ENCODE measurements at places on chromosomes 2 and 18.

DNA sequence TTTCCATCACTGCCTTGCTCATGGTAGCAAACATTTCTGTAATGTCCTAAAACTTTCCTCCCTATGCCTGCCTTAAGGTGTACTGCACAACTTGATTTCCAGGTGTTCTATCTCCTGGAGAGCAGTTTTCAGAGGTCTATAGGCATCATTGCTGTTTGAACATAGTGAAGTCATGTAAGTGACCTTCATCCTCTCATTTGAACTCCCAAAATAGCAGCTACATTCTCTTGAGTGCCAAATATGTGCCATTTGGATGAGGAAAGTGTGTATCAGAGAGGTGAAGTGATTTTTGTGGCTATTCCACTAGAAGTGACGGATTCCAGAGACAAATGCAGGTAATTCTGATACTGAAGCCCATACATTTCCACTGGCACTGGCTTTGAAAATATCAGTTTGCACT is 3.4 kb downstream of the PPP1R1C start:
- no peak for DNase-seq

- DNase-seq = no peak
Observed at GRCh38 chr2:126657148-126657635, 1.2 kb downstream of the GYPC start.

- no peak for DNase-seq
Observed at GRCh38 chr2:102063487-102063911, 71.7 kb downstream of the IL1R2 start.

DNA sequence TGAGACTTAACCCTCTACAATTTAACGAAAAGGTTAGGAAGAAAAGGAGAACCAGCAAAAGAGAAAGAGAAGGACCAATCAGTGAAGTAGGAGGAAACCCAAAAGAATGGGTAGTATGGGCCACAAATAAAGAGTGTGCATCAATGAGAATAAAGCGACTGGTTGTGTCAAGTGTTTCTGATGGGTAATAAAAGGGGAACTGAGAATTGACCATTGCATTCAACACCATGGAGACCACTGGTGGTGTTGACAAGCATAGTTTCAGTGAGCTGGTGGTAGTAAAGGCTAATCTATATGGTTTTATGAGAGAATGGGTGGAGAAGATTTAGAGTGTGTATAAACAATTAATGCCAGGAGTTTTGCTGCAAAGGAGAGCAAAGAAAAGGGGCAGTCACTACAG is 75.4 kb downstream of the CSRNP3 start:
- DNase-seq = no peak

DNA sequence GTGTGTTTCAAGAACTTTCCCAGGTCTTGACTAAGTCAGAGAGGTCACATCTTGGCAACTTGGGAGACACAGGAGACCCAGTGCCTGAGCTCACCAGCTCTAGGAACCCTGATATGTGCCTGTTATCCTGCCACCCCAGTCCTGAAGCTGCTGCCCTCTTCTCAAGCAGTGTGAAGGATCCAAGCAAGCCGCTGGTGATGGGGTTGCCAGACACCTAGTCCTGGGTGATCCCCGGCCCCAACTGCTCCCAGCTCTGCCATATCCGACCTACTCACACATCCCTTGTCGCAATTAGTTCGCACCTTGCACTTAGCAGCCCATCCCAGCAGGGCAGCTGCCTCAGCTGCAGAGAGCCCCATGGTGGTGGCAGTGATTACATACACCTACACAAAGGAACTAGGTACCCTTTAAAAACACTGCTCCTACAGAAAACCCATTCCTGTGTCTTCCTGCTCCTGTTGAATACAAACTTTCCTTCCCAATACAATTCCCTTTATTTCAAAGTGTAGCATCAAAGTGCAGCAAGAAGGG is 247.2 kb upstream of the RAB12 start:
- no peak for DNase-seq

GRCh38 chr2:219245899-219246230 is 586 bp downstream of the STK16 start:
- no peak for DNase-seq

DNA sequence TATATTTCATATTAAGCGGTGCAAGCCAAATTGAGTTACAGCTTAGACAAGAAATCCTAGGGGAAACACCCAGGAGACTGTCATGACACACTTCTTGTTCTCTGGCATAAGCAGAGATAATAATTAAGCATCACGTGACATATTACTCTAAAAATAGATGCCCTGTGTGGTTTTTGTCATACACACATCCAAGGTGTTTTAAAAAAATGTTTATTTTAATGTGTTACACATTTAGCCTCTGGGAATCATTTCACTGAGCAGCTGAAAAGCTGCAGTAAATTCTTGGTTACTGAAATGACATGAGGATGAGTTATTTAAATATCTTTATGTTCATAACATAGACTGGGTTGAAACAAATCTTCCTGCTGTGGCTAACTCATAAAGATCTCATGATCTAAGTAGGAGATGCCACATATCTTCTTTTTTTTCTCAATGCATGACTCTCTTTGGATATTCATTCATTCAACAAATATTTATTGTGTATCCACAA is 38.0 kb upstream of the ERMN start:
- no peak for DNase-seq

DNA sequence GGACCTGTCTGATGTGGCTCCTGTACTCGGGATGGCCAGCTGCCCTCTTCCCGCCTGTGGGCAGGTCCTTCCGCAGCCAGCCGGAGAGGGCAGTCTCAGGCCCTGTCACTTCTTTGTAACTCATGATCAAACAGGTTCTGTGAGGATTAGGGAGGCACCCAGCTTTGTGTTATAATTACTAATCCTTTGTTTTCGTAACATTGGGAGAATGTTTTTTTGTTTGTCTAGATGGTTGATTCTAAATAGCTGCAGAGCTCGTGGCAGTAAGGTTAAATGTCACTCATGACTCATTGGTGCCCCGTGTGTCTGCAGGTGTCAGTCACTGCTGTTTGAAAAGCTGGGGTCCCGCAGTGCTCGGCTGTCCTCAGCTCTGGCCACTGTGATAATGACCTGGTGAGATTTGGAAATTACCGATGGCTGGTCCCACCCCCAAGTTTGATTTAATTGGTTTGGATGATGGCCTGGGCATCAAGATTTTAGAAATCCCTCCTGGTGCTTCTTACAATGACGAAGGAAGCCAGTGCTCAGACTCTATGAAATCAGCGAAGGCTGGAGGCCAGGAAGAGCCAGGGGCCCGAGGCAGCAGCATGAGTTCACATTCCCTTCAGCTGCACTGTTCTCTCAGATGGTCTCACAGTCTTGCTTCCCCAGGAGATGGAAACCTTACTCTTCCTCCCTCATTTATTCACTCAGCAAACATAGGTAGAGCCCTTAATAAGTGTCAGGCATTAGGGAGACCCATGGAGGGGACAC is 172.8 kb downstream of the VAPA start:
- no peak for DNase-seq

DNA sequence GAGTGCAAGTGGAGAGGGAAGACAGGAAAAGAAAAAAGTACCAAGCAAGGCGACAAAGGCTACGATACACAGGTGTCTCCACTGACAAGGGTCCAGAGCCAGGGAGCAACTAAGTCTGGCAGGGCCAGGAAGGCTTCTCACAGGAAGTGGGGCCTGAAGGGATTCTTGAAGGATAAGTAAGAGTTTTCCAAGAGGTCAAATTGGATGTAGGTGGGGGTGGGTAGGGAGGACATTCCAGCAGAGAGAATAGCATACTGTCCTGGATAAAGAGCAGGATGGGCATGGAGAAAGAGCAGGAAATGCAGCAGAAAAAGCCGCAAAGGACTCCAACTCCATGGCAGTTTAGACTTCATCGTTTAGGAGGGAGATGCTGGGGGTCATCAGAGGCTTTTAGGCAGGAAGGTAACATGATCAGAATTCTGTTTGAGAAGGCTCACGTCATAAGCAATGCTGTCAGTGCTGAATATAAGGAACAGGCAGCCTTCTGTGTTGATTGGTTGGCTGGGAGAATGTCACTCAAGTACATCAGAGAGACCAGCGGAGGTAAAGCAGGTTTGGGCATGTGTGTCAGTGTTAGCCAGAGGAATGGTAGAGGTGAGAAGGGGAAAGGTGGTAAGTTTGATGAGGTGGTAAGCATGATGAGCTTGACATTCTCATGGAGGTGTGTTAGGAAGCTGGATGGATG is 35.1 kb downstream of the ARHGAP25 start:
- DNase-seq = no peak

GRCh38 chr2:130832296-130832940 is 4.3 kb upstream of the ARHGEF4 start:
- no peak for DNase-seq

GRCh38 chr2:204258890-204259289 is 286.4 kb upstream of the PARD3B start:
- no peak for DNase-seq

DNA sequence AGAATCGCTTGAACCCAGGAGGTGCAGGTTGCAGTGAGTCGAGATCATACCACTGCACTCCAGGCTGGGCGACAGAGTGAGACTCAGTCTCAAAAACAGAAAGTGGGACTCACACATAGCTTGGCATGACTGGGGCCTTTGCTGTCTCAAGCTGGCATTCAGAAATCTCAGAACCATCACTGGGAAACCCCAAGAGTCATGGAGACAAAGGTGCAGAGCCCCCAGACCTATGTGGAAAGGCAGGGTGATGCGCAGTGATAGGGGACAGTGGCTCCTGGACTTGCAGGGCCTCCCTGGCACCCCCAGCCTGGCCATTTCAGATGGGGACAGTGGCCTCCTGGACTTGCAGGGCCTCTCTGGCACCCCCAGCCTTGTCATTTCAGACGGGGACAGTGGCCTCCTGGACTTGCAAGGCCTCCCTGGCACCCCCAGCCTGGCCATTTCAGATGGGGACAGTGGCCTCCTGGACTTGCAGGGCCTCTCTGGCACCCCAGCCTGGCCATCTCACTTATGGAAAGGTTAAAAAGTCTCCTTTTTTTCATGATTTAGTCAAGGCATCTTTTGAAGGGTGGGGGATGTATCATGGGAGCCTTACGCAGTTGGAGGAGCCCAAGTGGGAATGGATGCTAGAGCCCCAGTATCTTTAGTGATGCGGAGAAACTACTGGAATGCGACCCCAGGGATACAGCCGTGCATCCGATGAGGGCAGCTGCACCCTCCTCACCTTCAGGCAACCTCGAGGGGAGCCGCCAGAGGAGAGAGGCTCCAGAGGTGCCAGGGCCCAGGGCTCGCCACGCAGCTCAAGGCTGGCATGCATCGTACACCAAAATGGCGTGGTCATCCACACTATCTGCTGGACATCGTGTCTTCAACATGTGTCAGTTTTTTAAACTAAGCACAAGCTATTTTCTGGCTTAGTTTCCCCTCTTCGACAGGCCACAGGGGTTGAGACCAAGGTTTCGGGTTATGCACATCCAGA is 30.5 kb downstream of the ZNF516 start:
- no peak for DNase-seq

- no peak for DNase-seq
Observed at GRCh38 chr2:7672027-7672684, 754.9 kb downstream of the RNF144A start.
